ENCODE measurements at places on chromosomes 4 and X. TPM values are rescaled to one million over a fixed set of nuclear protein-coding genes. Genes with fewer than 3 reads are reported as not detected.

DCAF8L2 gene
- not detected for total RNA-seq

- DNase-seq = no peak
These were observed 95.4 kb downstream of the NKX6-1 start for GRCh38 chr4:84403656-84404055.

HSFX1 gene
- total RNA-seq = 2.7 TPM

DNA sequence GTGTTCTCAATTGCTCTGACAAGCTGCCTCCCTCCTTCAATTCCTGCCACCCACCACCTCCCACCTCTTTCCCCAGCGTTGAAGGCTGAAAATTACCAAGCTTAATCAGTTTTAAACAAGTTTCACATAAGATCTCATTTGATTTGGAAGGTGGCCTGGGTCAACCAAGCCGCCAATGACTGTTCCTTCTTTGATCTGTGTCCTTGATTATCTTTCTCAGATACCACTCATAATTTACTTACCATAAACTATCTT lies 211.4 kb downstream of the SLIT2 start:
- DNase-seq = no peak

DNA sequence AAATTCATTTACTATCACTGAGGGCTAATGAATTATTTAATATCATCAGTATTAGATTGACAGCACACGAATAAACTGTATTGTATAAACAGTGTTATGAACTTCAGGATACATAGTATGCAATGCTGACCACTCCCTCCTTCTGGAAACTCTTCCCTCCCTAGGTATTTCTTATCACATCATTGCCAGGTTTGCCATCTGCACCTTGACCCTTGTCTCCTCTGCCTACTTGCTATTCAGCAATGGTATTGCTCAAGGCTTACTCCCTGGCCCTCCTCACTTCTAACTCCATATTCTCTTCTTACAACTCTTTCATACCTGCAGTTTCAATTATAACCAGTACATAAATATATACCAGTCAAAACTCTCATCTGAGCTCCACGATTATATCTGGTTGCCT lies 38.9 kb downstream of the ATP8A1 start:
- DNase-seq = no peak
